HT1080 (cell line): ENCODE measurements at places on chromosomes 5 and 9. TPM values are rescaled to one million over a fixed set of nuclear protein-coding genes. Genes with fewer than 3 reads are reported as not detected.

GRCh38 chr5:76174101-76174500 lies 90.9 kb downstream of the SV2C start:
- DNase-seq, result no peak

DNA sequence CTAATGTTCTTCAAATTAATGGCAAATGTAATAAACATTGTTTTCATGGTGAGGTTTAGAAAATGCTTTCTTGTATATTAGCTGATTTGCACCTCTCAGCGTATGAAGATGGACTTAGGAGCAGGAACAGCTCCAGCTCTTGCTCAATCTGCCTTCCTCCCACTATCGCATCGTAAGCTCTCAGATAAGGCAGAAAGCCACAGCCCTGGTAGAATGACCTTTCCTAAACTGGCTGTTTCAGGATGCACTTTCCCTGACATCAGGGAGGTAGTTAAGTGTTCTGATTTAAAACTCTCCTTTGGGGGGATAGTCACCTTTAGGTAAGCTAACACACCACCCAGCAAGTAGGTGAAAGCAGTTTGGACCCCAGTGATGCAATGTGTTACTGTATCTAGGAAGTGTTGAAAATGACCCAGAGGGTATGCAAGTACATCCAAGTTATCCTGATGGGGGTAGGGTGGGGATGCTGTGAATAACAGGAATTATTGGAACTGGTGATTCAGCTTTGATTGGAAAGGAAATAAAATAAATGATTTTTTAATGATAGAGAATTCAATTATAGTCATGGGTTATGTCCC lies 72.3 kb downstream of the LMNB1 start:
- DNase-seq, result no peak

GRCh38 chr5:145803112-145804004 lies 31.8 kb downstream of the PRELID2 start:
- no peak for DNase-seq

GRCh38 chr9:114285166-114285867 lies 37.6 kb upstream of the ORM1 start:
- DNase-seq, result peak; percentile 92

DNA sequence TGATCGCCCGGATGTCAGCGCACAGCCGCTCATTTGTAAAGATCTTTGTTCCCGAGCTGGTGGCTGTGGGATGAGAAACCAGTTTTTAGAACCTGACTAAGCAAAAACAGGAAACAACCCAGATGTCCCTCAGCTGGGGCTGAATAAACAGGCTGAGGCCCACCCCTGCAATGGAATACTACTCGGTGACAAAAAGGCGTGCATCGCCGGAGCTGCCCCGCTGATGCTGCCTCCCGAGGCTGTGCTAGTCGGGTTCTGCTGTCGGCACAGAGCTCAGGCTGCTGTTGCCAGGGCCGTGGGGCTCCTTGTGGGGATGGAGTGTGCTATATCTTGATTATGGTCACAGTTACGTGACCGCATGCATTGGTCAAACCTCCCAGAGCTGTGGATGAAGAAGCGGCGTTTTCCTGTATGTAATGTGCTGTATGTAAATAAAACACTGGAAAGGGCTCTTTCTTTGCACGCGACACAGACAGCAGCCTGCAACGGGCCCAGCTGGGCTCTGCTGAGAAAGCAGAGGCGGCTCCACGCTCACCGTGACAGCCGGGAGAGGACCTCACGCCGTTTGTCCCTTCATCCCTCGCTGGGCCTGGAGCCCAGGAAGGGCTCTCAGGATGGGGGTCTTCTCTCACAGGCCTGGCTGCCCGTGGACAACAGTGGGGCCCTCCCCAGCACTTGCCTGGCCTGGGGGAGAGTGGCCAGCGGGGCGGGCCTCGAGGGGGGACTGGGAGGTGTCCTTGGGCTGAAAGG lies 51.5 kb upstream of the RNU6ATAC start:
- no peak for DNase-seq

- no peak for DNase-seq
These were observed 98.7 kb downstream of the PDE8B start for GRCh38 chr5:77309140-77309539.

MORN5 gene
- total RNA-seq, result not detected in 2 replicates

ATP10B gene
- not detected in 2 replicates for total RNA-seq

DNA sequence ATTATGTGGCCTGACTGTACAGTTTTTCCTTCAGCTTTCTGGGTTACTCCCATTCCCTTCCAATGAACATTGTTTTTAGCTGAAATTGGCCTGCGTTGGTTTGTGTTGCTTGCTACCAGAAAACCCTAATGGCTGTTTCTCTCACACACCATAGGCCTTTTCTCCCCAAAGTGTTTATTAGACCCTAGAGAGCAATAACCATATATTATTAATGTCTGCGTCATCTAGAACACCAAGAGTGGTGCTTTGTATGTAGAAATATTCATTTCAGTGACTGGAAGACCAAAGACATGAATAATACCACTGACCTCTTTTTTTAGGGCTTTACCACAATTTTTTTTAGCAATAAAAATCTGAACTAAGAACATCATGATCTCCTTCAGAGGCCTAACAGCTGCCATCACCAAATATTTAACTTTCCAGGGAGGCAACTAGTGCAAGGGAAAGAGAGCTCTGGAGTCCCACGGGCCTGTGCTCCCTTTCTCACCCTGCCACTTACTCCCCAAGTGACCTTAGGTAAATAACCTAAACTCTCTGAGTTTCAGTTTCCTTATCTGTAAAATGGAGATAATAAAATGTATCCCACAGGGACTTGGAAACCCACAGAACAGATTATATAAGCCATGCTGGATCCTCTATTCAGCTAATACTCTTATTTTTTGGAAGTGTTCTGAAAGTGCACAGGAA lies 201.9 kb upstream of the ISL1 start:
- no peak for DNase-seq

GRCh38 chr9:1044643-1045042 lies 5.5 kb upstream of the DMRT2 start:
- no peak for DNase-seq

ANKRD31 gene
- 0.08 and 0.13 TPM in 2 replicates for total RNA-seq

NR5A1 gene
- not detected in 2 replicates for total RNA-seq

- no peak for DNase-seq
These were observed 42.6 kb downstream of the CSF1R start for GRCh38 chr5:150043657-150044328.

SAXO1 gene
- not detected in 2 replicates for total RNA-seq

- DNase-seq, result no peak
These were observed at the start of gene CAPSL for GRCh38 chr5:35938568-35939227. CAPSL (minus strand) TSS chr5:35938622; CDS start chr5:35921120, 17,502 bp downstream.

N4BP3 gene
- total RNA-seq, result 0.03 and 0.08 TPM in 2 replicates

- DNase-seq, result no peak
These were observed 165.2 kb upstream of the MSX2 start for GRCh38 chr5:174559141-174559540.

SLC36A3 gene
- not detected in 2 replicates for total RNA-seq

- DNase-seq, result no peak
These were observed 213.7 kb upstream of the DMRTA1 start for GRCh38 chr9:22232971-22233370.

GRCh38 chr9:18423791-18424531 lies 50.0 kb upstream of the ADAMTSL1 start:
- no peak for DNase-seq

ZBTB43 gene
- 11.1 and 28.5 TPM in 2 replicates for total RNA-seq

IL13 gene
- total RNA-seq, result not detected in 2 replicates

DNA sequence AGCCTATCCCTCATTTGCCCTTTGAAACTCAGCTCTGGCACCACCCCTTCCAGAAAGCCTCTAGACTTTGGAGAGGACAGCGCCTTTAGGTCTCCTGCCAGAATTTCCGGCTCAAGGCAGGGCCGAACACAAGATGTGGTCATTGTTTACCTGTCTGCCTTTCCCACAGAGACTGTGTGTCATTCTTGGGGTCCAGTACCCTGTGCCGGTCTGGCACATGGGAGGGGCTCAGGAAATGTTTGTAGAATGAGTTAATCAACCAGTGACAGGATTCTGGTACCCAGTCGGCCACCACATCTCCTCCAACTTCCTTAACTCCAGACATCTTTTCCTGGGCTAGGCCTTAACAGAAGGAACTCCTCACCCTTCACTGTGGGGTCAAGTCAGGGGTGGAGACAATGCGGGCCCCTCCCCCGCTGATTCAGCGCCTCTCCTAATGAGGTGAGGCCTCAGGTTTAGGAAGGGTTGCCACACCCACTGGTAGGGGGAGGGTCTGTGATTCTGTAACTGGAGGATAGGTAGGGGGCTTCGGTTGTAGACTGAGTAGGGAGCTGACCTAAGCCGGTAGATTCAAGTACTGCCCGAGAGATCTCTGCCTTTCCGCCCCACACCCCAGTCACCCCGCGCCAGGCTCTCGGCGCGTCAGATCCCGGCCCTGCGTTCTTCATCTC lies 29.3 kb downstream of the PCDH1 start:
- peak; percentile 97 for DNase-seq

GRCh38 chr5:176714067-176714466 lies 66.8 kb downstream of the TSPAN17 start:
- peak; percentile 47 for DNase-seq

DNA sequence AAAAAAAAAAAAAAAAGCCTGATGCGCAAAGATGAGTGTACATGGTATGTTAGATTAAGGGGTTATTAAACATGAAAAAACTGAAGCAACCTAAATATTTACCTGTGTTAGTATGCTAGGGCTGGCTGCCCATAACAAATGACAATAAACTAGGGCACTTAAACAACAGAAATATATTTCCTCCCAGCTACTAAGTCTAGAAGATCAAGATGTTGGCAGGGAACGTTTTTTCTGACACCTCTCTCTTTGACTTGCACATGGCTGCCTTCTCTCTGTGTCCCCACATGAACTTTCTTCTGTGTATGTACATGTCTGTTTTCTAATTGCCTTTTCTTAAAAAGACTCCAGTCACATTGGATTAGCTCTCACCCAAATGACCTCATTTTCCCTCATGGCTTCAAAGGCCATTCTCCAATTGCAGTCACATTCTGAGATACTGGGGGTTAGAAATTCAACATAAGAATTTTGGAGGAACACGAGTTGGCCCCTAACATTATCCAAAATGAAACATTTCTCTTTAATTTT lies 694.5 kb downstream of the CDH9 start:
- DNase-seq, result no peak

DNA sequence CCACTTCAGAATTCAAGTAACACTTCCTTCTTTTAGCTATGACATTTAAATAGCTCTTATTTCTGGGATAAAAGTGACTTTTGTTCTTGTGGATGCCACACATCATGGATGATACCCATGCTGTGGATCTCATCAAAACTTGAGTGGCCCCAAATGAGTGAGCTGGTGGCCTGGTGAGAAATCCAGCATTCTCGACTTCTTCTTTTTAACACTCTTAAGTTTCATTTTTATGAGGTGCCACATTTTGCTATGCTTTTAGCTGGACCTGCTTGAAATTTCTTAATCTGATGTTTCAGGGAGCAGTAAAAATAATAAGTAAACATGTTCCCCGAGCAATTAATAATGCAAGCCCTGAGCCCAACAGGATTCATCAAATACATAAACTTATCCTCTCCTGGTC lies 384.8 kb upstream of the MEF2C start:
- DNase-seq, result no peak

DNA sequence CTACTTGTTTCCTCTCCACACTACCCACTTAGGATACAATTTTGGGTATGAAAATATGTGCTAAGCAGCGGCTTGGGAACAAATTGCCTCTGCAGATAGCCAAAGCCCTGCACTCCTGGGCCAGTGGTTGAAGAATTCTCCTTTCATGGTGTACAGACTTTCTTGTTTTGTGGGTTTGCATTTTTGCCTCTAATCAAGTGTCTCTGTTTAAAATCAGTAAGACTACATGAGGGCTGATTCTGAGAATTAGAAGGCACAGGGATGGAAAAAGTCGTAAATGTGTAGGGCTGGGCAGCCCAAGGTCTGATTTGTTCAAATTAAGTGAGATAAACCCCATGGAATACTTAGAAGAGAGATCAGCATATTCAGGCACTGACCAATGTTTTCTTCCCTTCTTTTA lies 103.7 kb upstream of the CD180 start:
- no peak for DNase-seq

TNIP1 gene
- 72.9 and 83.0 TPM in 2 replicates for total RNA-seq

GRCh38 chr5:78505860-78506259 lies 142.7 kb downstream of the LHFPL2 start:
- no peak for DNase-seq

NDST1 gene
- total RNA-seq, result 47.6 and 58.6 TPM in 2 replicates

DNA sequence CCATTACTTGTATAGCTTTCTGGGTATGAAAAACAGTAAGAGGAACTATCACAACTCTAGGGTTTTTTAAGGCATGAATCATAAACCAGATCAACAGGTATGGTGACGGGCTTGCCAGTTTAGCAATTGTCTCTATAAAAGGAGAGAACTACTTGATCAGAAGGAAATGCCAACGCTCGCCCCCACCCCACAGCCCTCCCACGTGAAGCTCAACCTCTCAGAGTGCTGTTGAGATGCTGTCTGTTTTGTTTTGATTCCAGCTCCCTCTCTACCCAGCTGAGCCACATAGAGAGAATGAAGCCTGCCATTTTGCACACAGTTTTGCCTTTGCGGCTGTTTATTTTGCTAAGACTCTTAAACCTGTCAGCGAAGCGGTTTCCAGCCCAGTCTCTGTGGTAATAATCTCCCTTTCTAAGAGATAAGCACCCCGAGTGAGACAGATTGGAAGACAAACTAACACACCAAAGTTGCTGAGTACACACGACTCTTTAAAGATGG lies 257.9 kb upstream of the ANKRD55 start:
- no peak for DNase-seq

DNA sequence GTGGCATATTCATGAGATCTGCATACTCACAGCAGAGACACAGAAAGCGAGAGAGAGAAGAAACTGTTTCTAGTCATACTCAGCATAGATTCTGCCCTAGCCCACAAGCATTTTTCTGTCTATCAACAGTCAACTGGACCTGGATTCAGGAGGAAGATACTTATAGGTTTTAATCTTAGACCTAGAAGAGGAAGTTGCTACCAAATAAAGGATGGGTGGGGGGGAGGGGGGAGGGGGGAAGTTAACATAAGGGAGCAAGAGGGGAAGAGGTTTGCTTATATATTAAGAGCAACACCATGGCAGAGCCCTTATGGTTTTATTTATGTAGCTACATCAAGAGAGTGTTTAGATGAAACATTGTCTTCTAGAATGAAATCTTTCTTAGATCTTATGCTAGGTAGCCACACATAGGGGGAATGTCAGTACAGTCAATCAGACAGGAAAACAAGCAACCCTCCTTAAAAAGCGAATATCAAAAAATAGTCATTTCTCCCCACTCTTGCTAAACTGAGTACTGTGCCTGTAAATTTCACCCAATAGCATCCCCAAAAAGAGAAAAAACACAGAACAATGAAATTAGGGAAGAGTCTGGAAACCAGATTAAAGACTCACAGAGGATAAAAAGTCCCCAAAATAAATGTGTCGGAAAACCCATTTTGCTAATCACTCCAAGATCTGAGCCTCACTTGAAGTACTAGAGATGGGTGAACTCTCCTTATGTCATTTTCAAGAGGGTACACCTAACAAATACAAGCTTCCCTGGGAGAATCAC lies 192.7 kb upstream of the NR4A3 start:
- DNase-seq, result no peak

DNA sequence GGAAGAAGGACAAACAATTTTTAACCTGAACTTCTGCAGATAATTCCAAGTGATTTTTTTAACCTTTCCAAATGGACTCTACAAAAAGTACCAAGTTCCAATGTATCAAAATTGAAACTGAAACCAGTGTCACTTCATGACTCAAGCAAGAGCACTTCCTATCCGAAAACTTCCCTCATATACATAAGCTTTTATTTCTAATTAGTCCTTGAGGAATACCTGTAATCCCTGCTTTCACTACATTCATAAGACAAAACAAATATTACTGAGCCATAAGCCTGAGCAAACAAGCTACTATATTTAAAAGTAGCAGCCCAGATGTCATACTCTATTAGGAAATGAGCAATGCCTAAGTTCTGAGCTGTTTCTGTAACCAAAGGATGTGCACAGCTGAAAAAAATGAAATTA lies 224.4 kb downstream of the EBF1 start:
- DNase-seq, result peak; percentile 34

PARP8 gene
- total RNA-seq, result 6.2 and 10.8 TPM in 2 replicates

FBLL1 gene
- not detected in 2 replicates for total RNA-seq
